Myometrial cell (primary cell): ENCODE measurements at places on chromosomes 1 and 21. TPM values are rescaled to one million over a fixed set of nuclear protein-coding genes. Genes with fewer than 3 reads are reported as not detected.

Gene FCAMR
- not detected in 2 replicates for total RNA-seq

Gene NES
- total RNA-seq: 50.5 and 65.4 TPM in 2 replicates

Gene SCYL3
- 4.0 and 5.8 TPM in 2 replicates for total RNA-seq

Gene C1orf210
- 0.35 TPM in 1 of 2 replicates, not detected in the other for total RNA-seq

Gene LCE3E
- not detected in 2 replicates for total RNA-seq

Gene SLC9C2
- not detected in 2 replicates for total RNA-seq

Gene BATF3
- total RNA-seq: 0.35 and 1.4 TPM in 2 replicates

Gene DCDC2B
- not detected in 2 replicates for total RNA-seq

Gene NCAM2
- total RNA-seq: 0.89 and 1.2 TPM in 2 replicates

Gene KMO
- total RNA-seq: not detected in 2 replicates

Gene AMY1C
- not detected in 2 replicates for total RNA-seq

Gene TNFRSF1B
- total RNA-seq: 15.6 and 30.0 TPM in 2 replicates

Gene TFAP2E
- under 0.01 TPM in 1 of 2 replicates, not detected in the other for total RNA-seq

Gene HUNK
- total RNA-seq: not detected in 2 replicates

Gene INSRR
- not detected in 2 replicates for total RNA-seq

Gene KCNA3
- under 0.01 TPM in 1 of 2 replicates, not detected in the other for total RNA-seq

Gene FAM72D
- 0.86 and 3.2 TPM in 2 replicates for total RNA-seq

Gene SCCPDH
- total RNA-seq: 44.3 and 47.6 TPM in 2 replicates

Gene SLAMF8
- total RNA-seq: 0.18 and 0.86 TPM in 2 replicates

Gene FCRL4
- not detected in 2 replicates for total RNA-seq

Gene CCDC30
- 0.29 and 0.71 TPM in 2 replicates for total RNA-seq

Gene RSBN1
- 5.2 and 6.2 TPM in 2 replicates for total RNA-seq

Gene OR2T35
- not detected in 2 replicates for total RNA-seq

Gene SLAMF9
- not detected in 2 replicates for total RNA-seq

Gene GOLT1A
- total RNA-seq: not detected in 2 replicates
